ENCODE measurements at places on chromosomes 7 and 10.
A peak's percentile ranks its signal among the peaks of the same experiment; 100 is the strongest.

DNA sequence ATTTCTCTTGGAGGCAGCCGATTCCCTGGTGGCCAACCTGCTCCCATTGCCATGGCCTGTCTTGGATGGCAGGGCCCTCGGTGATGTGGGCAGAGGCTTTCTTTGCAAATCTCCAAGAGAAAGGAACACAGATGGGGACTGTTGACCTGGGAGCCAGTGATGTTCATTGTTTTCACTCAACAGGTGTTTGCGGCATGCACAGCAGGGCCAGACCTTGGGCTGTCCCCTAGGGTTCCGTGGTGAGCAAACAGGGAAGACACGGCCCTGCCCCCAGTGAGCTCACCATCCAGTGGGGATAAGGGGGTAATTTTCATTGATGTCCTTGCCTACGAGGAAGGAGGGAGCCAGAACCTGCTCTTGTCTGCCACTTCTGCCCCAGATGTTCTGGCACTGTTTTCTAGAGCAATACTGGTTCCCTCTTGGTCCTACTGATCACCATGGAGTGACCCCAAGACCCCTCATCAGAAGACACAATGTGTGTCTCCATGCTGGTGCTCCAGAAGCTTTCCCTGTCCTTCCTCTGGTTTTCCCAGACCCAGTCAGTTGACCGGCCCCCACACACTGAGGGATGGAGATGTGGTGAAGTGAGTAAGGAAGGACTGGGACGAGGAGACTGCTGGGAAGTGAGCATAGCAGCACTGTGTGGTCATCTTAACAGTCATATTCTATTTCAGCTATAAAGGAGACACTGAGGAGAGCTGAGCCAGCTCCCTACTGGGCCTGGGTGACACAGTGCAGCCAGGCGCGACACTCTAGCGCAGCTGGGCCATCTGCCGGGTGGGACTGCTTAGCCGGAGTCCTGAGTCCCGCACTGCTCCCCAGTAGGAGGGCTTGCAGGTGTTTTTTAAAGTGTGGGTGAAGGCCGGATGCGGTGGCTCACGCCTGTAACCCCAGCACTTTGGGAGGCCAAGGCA lies 20.4 kb upstream of the FIGNL1 start:
- H3K27me3 ChIP-seq, result no peaks in the 10 kb centered on the region
- no peak overlapping the region for H3K4me3 ChIP-seq
- no peaks in the 10 kb centered on the region for H3K4me1 ChIP-seq
- no peaks in the 10 kb centered on the region for H3K36me3 ChIP-seq

GRCh38 chr7:48035967-48036478 lies 680 bp downstream of the C7orf57 start:
- no peak overlapping the region for H3K27ac ChIP-seq
- H3K27me3 ChIP-seq, result peaks cover 22% of the 10 kb centered on the region
- H3K4me1 ChIP-seq, result no peaks in the 10 kb centered on the region
- DNase-seq, result peak; percentile 42

DNA sequence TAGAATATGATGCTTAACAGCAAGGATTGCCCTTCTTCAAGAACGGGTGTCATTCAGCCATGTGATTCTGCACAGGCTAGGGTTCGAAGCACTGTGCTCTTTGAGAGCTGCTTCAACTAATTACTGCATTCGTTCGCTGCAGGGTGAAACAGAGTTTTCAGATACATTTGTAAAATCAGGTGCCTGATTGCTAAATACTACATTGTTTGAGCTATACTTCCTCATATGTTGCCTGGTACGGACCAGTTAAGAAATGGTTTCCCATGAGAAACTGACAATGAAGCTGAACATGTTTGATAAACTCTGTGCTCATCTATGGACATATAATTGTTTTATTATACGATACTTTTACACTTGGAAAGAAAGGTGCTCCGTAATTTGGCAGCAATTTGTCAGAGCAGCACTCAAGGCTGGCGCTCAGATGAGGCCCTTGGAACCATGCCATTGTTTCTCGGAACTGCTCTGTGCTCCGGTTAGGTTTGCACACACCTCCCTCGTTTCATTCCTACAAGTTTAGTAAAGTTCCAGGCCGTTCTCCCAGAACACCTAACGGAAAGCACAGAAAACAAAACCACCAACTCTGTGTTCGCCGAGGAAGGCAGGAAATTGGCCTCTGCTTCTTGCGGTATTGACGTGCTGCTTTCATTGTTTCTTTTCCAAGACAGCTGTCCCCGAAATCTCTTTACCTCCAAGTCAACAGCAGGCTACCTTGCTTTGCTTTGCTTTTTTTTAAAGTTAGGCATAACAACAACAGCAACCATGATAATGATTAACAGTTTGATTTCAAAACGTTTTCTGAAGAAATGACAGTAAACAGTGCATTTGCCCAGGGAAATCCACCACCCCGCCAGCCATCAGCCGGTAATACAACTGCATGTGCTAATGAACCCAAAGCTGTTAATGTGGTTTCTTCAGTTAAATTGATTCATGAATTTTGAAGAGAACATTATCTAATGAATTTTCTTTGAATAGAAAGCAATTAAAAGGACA lies 206.9 kb downstream of the EBF3 start:
- H3K36me3 ChIP-seq, result no peaks in the 10 kb centered on the region
- H3K27me3 ChIP-seq, result no peaks in the 10 kb centered on the region
- no peak overlapping the region for H3K27ac ChIP-seq

GRCh38 chr7:33452805-33453502 lies 323.6 kb downstream of the BBS9 start:
- peak overlapping the region; percentile 34 for H3K27ac ChIP-seq
- DNase-seq, result peak; percentile 66
- H3K4me1 ChIP-seq, result peaks cover 5% of the 10 kb centered on the region
- no peaks in the 10 kb centered on the region for H3K27me3 ChIP-seq

DNA sequence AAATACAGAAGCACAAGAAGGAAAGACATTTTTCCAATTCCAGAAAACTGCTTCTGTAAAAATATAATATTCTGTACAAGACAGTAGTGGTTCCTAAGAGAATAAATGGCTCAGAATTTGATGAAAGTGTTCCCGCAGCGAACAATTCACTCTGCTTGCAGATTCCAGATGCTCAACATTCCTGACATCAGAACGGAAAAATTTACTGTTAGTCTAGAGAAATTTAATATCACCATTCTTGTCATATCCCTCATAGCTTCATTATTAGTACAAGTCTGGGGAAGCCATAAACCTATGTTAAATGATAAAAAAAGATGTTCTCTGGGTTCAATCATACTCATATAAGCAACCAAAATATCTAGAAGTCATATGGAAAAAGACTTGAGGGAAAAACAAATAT lies 83.6 kb downstream of the MPP7 start:
- H3K27me3 ChIP-seq, result no peaks in the 10 kb centered on the region
- H3K36me3 ChIP-seq, result no peaks in the 10 kb centered on the region
- no peak overlapping the region for H3K27ac ChIP-seq
- no peaks in the 10 kb centered on the region for H3K4me1 ChIP-seq

- no peak overlapping the region for H3K27ac ChIP-seq
- no peaks in the 10 kb centered on the region for H3K4me1 ChIP-seq
- H3K27me3 ChIP-seq, result no peaks in the 10 kb centered on the region
- DNase-seq, result peak; percentile 21
- no peaks in the 10 kb centered on the region for H3K36me3 ChIP-seq
- H3K4me3 ChIP-seq, result no peak overlapping the region
Measured at GRCh38 chr10:4383651-4384098, 442.3 kb upstream of the AKR1E2 start.
